ENCODE measurements at places on chromosomes 7 and 10.
A peak's percentile ranks its signal among the peaks of the same experiment; 100 is the strongest.

GRCh38 chr7:91940171-91940570, 491 bp upstream of the AKAP9 start:
- peak; percentile 48 for DNase-seq

GRCh38 chr7:151085691-151086620, at the start of gene AGAP3:
TSS of gene AGAP3 (plus strand) at chr7:151086475. CDS start at chr7:151086742, 267 bp downstream.
- peak; percentile 94 for DNase-seq

DNA sequence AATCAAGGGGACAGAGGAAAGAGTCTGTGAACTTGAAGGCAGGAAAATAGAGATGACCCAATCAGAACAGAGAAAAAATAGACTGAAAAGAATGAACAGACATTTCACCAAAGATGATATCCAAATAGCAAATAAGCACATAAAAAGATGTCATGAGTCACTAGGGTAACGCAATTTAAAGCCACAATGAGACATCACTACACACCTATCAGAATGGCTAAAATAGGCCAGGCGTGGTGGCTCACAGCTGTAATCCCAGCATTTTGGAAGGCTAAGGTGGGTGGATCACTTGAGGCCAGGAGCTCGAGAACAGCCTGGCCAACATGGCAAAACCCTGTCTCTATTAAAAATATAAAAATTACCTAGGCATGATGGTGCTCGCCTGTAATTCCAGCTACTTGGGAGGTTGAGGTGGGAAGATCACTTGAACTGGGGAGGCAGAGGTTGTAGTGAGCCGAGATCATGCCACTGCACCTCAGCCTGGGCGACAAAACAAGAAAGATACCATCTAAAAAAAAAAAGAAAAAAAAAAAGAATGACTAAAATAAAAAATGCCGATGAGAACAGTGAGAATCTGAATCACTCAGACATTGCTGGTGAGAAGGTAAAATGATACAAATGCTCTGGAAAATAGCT, 100.9 kb downstream of the LHPP start:
- DNase-seq: no peak

- no peak for DNase-seq
These were observed 2.0 kb upstream of the CALD1 start for GRCh38 chr7:134777470-134777869.

DNA sequence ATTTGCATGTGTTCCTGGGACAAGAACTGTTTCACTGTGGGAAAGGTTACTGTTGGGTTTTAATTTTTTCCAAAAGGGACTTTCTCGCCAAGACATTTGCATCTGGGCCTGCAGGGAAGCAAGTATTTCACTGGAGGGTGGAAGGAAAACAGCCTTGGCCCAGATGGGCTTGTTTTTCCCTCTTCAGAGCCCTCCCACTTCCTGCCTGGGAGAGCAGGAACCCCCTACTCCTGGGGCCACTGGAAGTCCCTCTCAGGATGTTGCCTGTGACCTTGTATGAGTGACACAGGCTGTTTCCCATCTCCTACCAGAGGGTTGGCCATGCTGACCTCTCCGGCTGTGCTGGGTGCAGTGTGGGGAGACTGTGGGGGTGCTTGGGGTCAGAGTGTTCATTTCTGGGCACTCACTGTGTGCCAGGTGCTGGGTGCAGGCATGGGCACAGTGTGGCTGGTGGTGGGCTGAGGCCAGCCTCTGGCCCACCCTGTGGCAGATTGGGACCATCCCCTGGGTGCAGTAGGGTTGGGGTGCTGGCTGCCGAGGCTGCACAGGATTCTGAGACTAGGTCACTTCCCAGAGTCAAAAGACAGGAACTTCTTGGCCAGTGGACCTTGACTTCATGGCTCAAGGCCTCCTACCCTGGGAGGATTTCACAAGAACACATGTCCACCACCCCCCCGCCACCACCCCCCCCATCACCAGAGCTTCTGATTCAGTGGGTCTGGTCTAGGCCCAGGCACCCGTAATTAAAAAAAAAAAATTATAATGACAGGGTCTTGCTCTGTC, 10.2 kb downstream of the TSPAN15 start:
- no peak for DNase-seq

- DNase-seq: no peak
These were observed 37.6 kb downstream of the TNPO3 start for GRCh38 chr7:129017264-129017663.

- no peak for DNase-seq
These were observed 372.9 kb upstream of the COBL start for GRCh38 chr7:51689547-51689946.

DNA sequence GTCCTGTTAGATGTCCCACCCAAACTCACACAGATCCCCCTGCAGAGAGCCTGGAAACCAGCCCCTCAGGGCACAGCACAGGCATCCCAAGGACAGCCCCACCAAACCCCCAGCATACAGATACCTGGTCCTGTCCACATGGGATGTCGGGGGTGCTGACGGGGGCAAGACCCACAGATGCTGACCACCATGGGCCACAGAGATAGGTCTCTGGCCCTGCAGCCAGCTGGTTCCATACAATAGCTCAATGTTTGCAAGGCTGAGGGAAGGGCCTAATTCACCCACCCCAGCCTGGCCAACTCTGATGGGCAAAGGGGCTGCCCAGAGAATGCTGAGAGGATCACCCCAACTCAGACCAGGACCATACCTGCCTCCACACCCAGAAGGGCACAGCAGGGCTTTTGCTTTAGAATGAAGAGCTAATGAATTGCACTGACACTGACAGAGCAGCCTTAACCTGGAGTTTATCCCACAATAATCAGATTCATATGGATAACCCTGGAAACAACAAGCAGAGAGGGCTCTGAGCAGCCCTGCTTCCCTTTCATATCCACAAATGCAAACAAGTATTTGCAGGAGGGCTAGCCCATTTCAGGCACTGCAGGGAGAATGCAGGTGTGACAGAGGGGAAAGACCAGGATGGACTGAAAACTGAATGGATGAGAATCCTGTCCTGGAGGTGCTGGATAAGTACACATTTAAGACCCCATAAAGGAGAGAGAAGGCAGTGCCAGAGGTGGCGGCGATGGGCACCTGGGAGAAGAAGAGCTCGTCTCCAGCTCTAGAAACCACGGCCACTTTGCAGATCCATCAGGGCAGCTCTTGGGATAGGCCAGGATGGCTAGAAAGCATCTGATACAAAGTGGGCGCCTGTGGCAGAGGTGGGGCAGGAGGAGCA, 126.7 kb downstream of the TNS3 start:
- DNase-seq: no peak

- DNase-seq: no peak
These were observed 62.3 kb downstream of the HTR5A start for GRCh38 chr7:155132431-155132830.

- DNase-seq: no peak
These were observed 985.8 kb downstream of the REEP3 start for GRCh38 chr10:64506963-64507362.

- DNase-seq: no peak
These were observed 308.2 kb downstream of the LRMDA start for GRCh38 chr10:75739414-75740143.

DNA sequence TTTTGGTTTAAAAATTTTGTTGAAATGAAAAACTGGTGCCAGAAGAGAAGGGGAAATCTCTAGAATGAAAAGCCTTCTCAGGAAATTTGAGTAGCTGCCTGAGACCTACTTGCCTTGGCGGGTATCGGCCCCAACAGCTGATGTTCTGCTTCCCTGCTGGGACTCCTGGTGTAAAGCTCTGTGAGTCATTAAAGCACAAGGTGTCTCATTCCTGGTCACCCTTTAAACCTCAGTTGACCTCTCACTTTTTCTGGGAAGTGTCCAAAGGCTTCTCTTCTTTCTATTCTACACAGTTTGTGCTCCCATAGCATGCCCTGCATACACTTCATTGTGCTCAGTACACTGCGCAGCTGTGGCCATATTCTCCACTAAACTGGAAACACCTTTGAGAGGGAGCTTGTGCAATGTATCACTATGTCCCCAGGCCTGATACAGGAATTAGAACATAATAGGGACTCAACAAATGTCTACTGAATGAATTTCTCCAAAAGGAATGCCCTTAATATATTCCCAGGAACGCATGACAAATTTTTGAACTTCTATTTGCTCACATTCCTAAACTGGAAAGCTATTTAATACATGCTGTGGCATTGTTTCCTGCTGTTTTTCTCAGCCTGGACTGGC, 303.9 kb downstream of the SDHAF3 start:
- no peak for DNase-seq

GRCh38 chr7:131482800-131483199, 73.6 kb downstream of the PODXL start:
- no peak for DNase-seq

- no peak for DNase-seq
These were observed 101.5 kb upstream of the EGR2 start for GRCh38 chr10:62917475-62918238.

DNA sequence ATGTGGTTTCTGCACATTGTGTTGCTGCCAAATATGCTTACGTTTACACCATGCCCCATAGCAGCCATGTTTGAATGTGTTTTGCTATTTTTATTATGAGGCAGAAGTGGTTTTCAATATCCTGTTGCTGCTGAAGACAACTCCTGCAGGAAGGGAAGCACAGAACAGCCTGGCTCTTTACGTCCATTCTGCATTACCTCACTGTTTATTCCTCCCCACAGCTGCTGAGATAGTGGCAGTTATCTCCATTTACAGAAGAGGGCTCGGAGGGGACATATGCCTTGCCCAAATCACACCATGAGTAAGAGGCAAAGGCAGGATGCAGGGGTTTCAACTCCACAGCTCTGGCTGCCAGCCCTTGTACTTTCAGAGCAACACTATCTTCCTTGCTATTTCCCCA, 35.3 kb downstream of the PLPP4 start:
- no peak for DNase-seq

DNA sequence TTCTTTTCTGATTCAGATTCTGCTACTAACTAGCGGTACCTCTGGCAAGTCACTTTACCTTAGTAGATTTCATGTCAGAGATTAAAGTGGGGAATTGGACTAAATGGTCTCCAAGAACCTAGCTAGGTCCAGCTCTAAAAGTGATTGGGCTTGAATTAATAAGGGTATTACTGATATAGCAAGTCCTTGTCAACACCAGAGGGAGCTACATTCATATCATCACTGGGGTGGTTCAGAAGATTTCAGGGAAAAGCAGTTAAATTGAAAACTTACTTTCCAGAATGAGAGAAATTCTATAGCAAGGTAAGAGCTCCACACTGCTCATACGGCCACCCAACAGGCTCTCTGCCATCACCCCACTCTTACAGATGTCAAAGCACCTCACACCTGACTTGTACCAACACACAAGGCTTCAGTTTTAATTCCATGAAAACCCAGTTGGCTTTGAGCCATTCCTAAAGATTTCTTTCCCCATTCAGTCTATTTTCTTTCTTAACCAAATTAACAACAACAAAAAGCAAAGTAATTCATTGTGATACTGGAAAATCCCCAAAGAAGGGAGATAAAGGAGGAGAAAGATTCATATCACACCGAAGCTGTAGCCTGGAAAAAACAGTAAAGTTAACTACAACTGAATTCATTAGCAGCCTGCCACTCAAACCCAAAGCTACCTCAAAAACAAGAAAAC, 38.0 kb upstream of the SPOCK2 start:
- DNase-seq: no peak

- peak; percentile 62 for DNase-seq
These were observed 17.0 kb downstream of the PNLIPRP3 start for GRCh38 chr10:116444527-116445142.

- no peak for DNase-seq
These were observed 176.8 kb upstream of the AGR3 start for GRCh38 chr7:17058568-17058967.

GRCh38 chr10:115659616-115660015, 566.5 kb downstream of the ATRNL1 start:
- DNase-seq: no peak

DNA sequence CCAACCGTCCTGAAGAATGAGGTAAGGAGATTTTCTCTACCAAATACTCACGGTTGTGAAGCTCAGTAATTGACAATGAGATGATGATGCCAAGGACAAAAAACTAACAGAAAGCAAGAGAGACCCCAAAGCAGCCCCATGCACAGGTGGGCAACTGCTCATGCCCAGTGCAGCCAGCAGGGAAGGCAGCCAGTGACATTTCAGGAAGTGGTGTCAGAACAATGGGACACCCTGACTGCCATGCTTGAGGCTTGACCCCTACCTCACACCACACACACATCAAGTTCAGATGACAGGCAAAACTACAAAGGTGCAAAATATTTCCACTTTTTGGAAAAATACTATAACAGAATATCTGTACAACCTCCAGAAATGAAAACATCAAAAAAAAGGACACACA, 66.9 kb downstream of the CFAP46 start:
- no peak for DNase-seq

- no peak for DNase-seq
These were observed 225.7 kb downstream of the RPS24 start for GRCh38 chr10:78259391-78259790.

DNA sequence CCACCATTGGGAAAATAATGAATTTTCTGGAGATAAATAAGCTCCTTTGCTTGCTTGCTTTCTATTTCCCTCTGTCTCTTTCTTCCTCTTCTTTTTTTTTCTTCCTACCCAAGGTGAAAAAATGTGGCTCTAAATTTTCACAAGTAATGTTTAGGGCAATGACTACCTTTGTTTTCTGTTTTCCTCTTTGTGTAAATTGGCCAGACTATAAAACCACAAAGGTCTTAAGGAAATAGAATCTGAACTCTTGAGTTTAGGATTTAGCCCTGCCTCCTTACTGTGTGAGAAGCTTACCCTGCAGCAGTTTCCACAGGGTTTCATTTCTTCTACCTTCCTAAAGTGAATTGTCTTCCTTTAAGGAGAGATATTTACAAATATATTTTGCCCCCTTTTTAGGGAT, 330.4 kb downstream of the ARL4A start:
- DNase-seq: no peak

Measured in HEK293T (cell line).